NCI-H748 treated with DMSO at 0.1 percent for 48 hours (cell line): ENCODE measurements at places on chromosomes 12 and 14.

- no peak for DNase-seq
Observed at GRCh38 chr12:109763201-109763841, 49.7 kb downstream of the FAM222A start.

DNA sequence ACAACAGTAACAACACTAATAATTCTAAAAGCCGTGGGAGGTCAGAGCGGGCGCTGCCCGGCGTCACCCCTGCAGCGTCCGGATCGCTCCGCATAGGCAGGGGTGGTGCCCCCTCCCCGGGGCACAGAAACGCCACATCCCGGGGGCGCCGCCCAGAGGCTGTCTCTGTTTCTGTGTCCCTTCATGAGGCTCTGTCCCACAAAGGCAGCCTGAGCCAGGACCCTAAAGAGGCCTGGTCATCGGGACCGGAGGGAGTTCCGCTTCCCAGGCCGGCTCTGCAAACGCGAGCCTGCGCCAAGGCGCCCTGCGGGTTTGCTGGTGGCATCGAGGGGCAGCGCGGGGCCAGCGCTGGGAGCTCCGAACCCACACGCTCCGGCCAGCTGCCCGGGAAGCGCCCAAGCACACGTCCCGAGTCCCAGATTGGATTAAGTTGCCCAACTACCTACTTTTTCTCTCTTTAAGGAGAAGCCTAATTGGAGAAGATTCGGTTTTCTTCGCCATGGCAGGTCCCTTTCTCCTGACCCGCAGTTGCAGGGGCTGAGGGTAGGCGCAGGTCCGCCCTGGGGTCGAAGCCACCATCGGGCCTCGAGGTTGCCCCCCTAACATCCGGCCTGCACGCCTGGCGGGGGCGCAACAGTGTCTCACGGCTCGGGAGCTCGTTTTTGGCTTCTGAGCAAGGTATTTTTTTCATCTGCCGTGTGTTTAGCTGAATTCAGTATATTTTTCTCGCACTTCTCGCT, 421.7 kb downstream of the VRK1 start:
- no peak for DNase-seq

GRCh38 chr12:49887091-49887490, 16.6 kb downstream of the FAIM2 start:
- DNase-seq, result no peak

DNA sequence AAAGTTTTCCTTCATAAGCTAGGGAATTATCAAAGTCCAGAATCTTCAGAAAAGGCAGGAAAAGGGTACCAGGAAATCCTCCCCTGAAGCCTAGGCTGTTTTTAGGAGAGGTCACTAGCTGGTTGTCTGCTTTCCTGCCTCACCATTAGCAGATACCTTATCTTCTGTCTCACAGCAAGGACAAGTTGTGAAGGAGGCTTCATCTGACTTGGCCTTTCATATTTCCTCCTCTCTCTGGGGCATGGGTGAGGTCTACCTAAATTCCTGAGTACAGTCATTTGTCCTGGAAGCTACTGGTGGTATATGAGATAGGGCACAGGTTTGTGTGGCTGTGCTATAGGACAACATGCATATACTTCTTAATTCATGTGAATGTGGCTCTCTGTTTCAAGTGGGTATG, 2.3 kb downstream of the FOXJ2 start:
- no peak for DNase-seq

- DNase-seq, result no peak
Observed at GRCh38 chr12:34400411-34400881, 378.1 kb downstream of the ALG10 start.

DNA sequence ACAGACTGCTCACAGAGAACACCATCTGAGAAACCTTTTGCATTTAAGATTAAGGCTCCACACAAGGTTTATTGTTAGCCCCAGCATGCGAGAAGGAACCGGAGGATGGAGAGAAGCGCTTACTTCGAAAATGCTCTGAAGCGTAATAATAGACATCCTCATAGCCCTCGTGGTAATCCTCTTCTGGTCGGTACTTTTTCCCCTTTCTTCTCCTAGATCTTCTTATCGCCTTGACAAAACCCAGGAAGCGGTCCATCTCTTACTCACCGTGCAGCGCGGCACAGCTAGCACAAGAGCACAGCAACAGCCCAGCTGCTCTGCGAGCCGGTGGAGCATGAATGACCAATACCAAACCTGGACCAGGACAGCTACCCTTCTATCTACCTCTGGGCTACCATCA, 125.1 kb upstream of the GRIP1 start:
- DNase-seq, result peak; percentile 47

GRCh38 chr14:75226755-75227544, 50.5 kb upstream of the TMED10 start:
- no peak for DNase-seq

DNA sequence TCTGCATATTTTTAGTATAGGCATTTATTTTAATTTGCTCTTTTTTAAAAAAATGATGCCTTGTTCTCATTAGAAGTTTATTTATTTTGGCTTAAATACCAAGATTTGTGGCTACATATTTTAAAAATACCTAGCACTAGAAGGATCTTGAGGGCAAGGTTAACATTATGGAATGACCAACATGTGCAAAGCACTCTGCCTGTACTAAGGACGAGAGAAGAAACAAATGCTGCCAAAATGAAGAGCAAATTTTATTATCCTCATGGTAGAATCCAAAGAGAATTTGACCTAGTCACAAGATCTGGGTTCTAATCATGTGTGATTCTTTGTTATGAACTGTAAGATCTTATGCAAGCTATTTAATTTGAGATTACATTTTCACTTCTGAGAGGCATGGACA, 2.8 kb downstream of the CAND1 start:
- no peak for DNase-seq
